ENCODE measurements at places on chromosomes 1 and 21.

- DNase-seq, result no peak
Observed at GRCh38 chr1:101408212-101409042, 171.6 kb downstream of the S1PR1 start.

DNA sequence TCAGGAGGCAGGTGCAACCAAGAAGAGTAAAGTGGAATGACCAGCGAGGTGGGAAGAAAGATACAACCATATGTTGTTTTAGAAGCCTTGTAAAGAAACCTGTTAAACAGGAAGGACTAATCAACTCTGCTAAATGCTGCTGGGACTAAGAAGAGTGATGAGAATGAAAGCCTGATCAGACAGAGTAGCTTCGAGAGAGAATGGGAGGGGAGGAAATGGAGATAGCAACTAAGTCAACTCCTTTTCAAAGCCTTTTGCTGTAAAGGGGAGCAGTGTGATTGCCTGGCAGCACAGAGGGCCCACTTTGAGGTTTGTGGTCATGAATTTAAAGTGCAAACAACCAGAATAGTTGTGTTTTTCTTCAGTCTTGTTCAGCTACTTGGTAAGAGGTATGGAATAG lies 31.4 kb downstream of the SLC30A7 start:
- DNase-seq, result no peak

DNA sequence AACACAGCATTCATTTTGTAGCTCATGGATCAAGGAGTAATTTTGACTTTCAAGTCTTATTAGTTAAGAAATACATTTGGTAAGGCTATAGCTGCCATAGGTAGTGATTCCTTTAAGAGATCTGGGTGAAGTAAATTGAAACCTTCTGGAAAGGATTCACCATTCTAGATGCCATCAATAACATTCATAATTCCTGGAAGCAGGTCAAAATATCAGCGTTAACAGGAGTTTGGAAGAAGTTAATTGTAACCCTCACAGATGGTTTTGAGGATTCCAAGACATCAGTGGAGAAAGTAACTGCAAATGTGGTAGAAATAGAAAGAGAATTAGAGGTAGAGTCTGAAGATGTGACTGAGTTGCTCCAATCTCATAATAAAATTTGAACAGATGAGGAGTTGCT lies 216.6 kb downstream of the GREM2 start:
- DNase-seq, result no peak

DNA sequence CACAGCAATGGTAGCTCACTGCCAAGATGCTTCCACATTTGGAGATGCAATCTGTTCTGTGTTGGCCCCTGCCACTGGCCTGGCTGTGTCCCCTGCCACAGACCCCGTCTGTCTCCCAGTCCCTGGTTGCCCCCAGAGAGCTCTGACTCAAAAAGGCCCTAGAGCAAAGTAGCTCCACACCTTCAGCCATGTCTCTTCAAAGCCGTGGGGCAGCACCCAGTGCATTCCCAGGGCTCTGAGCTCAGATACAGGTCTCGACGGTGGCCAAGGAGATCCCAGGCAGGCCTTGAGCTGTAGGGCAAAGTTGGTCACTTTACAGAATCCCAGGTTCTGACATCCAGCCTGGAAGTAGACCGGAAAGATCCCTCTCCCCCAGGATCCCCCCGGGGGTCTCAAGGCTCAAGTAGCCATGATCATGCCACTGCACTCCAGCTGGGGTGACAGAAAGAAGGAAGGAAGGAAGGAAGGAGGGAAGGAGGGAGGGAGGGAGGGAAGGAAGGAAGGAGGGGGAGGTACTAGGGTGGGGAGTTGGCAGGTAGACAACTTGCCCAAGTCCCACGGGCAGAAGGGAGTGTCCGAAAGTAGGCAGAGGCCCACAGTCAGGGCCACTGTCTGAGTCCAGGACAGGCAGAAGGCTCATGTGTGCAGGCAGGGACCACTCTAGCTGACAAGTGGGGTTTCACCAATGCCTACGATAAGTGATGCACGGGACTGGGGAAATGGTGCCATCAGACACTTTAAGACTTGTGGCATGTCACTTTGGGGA lies 4.8 kb upstream of the ARF1 start:
- no peak for DNase-seq

- no peak for DNase-seq
Observed at GRCh38 chr1:23126801-23127200, 41.9 kb downstream of the LUZP1 start.

DNA sequence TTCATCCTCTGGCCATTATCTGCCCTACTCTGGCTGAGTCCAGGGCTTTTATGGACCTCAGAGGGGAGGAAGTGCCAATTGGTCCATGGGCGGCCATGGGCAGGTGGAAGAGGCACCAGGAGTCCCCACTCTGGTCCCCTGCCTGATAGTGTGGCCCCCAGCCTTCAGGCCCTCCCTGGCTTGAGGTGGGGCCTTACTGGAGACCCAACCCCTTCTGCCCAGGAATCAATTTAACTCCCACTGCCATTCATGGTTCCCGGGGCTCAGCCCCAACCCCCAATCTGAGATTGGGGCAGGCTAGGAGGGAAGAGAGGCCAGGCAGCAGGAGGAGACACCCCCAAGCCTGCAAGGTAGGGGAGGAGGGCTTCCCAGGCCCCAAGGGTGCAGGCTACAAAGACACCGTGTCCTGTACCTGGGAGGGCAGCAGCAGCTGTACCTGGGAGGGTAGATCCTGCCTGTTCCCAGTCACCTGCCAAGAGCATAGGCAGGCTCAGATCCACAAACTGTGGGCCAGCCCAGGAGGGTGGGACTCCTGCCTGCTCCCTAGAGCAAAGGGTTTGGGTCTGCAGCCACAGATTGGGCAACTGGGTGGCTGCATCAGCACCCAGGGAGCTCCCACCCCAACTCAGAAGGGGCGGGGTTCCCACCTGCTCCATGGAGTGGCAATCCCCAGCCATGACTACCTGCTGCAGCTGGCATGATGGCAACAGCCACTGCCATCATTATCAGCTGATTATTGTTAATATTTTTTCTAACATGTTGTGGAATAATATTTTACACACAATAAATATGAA lies 1044.1 kb upstream of the B3GALT2 start:
- no peak for DNase-seq

DNA sequence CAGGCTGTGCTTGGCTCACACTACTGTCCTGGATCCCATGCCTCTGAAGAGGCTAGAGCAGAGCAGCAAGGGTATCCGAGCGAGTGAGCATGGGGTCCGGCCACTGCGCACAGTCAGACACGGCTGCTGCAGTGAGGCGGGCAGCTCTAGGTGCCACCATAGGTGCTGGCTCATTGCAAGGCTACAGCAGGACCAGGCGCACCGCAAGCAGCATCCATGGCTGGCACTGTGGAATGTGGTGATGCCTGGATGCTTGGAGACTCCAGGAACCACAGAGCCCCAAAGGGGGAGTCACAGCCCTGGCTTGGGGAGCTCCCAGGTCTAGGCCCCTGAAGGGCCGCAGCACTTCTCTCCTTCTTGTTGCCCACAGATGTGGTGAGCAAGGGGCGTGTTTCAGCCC lies 47.2 kb downstream of the ATP6V1G3 start:
- DNase-seq, result no peak

- DNase-seq, result no peak
Observed at GRCh38 chr21:33124889-33125288, 54.9 kb downstream of the OLIG1 start.

- DNase-seq, result no peak
Observed at GRCh38 chr1:218384581-218384993, 39.5 kb downstream of the TGFB2 start.

DNA sequence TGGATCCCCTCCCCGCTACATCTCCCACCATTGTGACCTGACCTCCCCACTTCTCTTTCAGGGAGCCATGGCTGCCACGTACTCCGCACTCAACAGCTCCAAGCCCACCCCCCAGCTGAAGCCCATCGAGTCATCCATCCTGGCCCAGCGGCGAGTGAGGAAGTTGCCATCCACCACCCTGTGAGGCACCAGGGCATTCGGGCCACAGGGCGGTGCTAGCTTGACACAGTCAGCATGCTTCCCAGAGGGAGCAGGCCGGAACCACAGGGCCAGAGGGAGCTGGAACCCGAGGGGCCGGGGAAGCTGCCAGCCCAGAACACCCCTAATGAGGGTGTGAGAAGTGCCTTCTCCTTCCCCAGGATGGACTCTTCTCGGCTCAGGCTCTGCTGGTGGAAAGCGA lies 44.5 kb downstream of the RPS6KA1 start:
- no peak for DNase-seq
